ENCODE measurements at places on chromosomes 4 and X. TPM values are rescaled to one million over a fixed set of nuclear protein-coding genes. Genes with fewer than 3 reads are reported as not detected.

The TRIM2 gene
- total RNA-seq, result 26.7 TPM

The GAGE12E gene
- not detected for total RNA-seq

The ASMT gene
- not detected for total RNA-seq

The SAGE1 gene
- total RNA-seq, result not detected

The SNCA gene
- total RNA-seq, result 15.7 TPM

The MAGEA3 gene
- not detected for total RNA-seq

The LEF1 gene
- 7.2 TPM for total RNA-seq

The WAS gene
- 6.0 TPM for total RNA-seq

The CDKL2 gene
- total RNA-seq, result 0.16 TPM

The MAP7D2 gene
- 2.2 TPM for total RNA-seq

The GC gene
- not detected for total RNA-seq

The AMOT gene
- 14.1 TPM for total RNA-seq

The GAB3 gene
- total RNA-seq, result 8.5 TPM

The HTRA3 gene
- 8.5 TPM for total RNA-seq

The DAPP1 gene
- 2.7 TPM for total RNA-seq

The NDST3 gene
- total RNA-seq, result 0.29 TPM

The CXCL8 gene
- 33.7 TPM for total RNA-seq

The SCRG1 gene
- total RNA-seq, result 4.0 TPM

The CCNI gene
- 346 TPM for total RNA-seq

The RRH gene
- total RNA-seq, result 0.73 TPM

Measured in breast epithelium (tissue), 4 donors.